Left renal cortex interstitium (tissue), 4 donors: ENCODE measurements at places on chromosomes 12 and 14.

- no peak for DNase-seq
Observed at GRCh38 chr12:9043766-9044165, 54.4 kb downstream of the KLRG1 start.

GRCh38 chr12:32482226-32482625, 82.9 kb downstream of the FGD4 start:
- no peak for DNase-seq

DNA sequence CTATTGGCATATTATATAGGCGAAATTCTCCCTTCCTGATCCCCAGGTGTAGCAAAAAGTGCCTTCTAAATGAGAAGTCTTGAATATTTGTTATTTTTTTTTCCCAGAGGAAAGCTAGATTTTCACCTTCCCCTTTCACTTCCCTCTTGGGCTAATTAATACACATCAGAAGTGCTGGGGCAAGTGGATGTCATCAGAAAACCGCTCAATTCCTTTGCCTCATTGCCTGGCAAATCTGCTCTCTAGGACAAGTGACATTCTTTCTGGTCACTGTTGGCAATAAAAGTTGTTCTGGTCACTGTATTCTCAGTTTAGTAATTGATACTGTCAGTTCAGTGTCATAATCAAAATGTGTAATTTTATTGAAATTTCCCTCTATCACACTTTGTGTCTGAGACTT, 174.5 kb downstream of the ETNK1 start:
- no peak for DNase-seq

DNA sequence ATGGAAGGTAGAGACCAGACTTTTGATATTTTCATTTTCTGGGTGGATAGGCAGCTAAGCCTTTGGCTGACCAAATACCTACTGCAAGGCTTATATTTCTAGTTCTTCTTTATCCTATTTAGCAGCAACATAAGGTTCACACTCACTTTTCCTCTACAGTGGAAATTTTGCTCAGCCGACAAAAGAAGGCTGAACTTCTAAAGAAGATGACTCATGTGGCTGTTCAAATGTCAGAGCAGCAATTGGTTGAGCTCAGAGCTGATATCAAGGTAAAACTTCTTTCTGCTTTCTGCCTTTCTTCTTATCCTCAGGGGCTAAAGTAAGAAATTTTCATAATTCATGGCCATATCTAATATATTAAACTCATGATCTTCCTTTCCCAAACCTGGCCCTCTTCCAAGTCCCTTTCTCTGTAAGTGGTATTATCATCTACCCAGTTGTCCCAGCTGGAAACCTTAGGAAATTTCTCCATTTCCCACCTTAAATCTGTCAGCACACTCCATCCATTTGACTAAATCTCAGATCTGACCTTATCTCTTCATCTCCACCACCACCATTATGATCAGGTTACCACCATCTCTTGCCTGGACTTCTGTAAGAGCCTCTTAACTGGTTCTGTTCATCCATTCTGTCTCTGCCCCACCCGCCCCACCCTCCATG, 19.8 kb upstream of the KCNH3 start:
- no peak for DNase-seq

DNA sequence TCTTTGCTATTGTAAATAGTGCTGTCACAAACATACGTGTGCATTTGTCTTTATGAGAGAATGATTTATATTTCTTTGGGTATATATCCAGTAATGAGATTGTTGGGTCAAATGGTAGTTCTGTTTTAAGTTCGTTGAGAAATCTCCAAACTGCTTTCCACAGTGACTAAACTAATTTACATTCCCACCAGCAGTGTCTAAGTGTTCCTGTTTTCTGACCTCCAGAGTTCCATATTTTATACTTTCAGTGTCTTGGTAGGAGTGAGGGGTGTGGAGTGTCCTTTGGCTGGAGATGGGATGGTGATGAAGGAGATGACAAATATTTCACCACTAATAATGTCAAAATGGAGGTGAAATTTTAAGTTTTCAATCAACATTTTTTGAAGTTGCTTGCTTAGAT, 86.4 kb downstream of the DACT1 start:
- no peak for DNase-seq

DNA sequence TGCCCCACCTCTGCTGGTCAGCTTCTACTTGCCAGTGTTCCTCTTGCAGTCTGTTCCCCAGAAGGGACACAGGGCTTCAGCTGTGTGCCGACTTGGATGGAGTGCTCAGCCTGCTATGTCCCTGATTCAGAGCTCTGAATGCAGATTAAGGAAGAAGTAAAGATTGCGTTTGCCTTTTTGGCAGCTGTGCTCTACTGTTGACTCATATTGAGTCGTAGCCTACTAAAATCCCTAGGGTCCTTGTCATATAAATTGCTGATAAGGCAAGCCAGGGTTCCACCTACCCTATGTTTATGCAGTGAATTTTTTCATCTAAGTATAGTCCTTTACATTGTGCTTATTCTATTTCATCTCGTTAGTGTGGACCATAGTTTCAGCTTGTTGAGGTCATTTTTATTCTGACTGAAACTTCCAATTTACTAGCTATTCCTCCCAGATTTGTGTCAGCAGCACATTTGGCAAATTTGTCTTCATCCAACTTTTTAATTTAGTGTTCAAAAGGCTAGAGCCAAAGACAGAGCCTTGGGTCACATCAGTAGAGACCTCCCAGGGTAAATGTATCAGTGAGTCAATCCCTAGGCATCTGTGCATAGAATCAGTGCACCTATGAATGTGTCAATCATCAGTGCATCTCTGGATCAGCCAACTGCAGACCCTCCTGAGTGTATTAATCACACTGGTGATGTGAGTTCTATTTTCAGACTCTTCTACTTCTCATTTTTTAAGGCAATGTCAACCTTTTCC, 31.9 kb downstream of the CACNA1C start:
- no peak for DNase-seq

- DNase-seq = peak; percentile 65
Observed at GRCh38 chr14:68140076-68140741, 320.6 kb downstream of the RAD51B start.

DNA sequence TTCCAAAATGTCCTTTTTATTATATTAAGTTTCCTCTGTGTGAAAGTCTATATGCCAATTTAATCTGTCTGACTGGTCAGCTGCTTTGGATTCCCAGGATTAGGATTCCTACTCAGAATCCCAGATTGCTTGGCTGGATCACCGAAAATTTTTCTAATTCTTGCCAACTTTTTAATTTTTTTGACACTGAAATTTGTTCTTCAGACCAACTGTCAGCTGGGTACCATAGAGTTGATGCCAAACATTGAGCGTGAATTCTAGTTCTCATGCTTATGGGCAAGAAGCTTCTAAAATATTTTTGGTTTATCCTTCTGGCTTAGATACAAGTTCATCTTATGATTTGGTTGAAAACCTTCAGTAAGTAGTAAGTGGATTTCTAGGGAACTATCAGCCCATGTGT, 1611.4 kb upstream of the FLRT2 start:
- DNase-seq = no peak

- no peak for DNase-seq
Observed at GRCh38 chr12:21538061-21538653, 12.1 kb downstream of the SPX start.

GRCh38 chr12:53056296-53056695, 6.4 kb downstream of the TNS2 start:
- DNase-seq = no peak

DNA sequence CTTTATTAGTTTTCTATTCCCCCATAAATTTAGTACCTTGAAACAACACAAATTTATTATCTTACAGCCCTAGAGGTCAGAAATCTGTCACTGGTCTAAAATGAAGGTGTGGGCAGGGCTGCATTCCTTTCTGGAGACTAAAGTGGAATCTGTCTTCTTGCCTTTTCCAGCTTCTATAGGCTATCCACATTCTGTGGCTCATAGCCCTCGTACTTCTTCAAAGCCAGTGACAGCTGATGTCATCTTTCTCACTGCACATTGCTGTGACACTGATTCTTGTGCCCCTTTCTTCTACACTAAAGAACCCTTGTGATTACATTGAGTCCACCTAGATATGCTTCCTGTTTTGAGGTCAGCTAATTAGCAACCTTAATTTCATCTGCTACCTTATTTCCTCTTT, 23.2 kb upstream of the DCN start:
- no peak for DNase-seq

DNA sequence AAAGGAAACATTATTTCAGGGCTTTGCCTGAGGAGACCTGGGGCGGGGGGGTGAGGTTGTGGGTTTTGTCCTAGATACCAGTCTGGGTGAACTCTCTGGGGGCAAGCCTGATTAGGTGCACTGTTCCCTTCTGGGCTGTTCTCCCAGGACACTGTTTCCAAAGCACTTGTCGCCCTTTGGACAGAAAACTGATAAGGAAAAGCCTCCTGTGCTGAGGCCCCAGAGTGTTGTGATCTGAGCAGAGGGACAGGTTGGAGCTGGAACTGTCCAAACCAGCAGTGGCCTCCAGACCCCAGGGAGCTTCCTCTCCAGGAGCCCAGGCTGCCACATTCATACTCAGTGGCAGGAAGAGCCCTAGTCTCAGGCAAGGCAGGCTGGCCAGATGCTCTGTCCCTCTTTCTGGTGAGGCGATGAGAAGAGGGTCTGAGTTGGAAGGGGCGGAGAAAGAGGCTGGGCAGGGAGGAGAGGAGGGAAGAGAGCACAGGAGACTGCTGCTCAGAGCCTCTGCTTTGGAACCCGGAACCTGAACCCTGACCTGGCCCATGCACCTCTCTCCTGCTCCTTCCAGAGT, 1.9 kb downstream of the GALNT16 start:
- DNase-seq = no peak

- no peak for DNase-seq
Observed at GRCh38 chr14:101972126-101972866, 7.9 kb downstream of the DYNC1H1 start.

GRCh38 chr14:96876747-96877146, 79.6 kb downstream of the VRK1 start:
- DNase-seq = no peak

DNA sequence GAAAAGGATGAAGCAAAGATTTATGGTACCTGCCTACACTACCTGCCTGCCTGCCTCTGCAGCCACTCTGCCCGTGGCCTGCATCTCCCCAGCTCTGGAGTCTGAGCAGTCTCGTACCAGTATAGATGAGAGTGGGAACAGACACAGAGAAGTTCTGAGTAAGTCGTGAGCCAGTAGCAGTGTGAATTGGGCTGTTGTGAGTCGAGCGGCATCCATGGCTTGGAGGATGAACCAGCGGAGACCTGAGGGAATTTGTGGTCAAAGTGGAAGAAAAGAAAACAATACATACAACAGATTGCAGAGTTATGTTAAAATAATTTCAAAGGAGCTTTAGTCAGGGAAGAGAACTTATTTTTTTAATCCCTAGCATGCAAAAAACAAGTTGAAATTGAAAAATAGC, 25.3 kb downstream of the C2CD5 start:
- DNase-seq = no peak

GRCh38 chr12:100381379-100381778, 24.5 kb downstream of the SLC17A8 start:
- DNase-seq = no peak

GRCh38 chr12:88580051-88580871, at the start of gene KITLG:
Gene KITLG (minus strand): TSS chr12:88580471. CDS start chr12:88580278, 193 bp downstream.
- DNase-seq = peak; percentile 69

- DNase-seq = no peak
Observed at GRCh38 chr14:61187196-61187905, 93.8 kb downstream of the TMEM30B start.

DNA sequence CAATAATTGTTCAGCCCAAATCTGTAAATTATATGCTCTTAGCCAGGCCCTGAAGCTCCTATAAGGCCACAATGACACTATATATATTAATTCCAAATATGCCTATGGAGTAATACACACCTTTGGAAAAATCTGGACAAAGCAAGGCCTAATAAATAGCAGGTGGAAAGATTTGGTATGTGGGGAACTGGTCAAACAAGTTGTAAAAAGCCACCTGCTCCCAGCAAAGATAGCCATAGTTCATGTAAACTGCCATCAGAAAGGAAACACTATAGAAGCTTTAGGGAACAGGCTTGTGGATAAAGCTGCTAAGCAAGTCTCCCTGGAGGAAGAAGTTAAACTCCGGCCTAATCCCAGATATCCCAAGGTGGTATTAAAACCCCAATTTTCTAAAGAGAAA, 29.7 kb downstream of the PRMT8 start:
- no peak for DNase-seq

DNA sequence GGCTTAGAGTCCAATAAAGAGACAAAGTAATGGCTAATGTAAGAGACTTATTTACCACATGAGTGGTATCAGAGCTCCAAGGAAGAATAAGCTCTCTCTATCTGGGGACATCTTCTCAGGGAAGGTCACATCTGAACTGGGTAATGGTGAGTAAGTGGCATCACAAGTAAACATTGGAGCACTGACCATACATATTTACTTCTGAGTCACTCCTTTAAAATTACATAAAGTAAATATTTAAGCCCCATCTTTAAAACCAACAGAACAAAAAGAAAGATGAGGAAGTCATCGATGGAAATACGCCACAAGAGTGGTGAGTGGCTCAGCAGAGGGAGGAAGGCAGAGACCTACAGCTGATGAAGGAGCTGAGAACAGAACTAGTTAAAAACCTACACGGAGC, 159.9 kb downstream of the DUSP6 start:
- no peak for DNase-seq

DNA sequence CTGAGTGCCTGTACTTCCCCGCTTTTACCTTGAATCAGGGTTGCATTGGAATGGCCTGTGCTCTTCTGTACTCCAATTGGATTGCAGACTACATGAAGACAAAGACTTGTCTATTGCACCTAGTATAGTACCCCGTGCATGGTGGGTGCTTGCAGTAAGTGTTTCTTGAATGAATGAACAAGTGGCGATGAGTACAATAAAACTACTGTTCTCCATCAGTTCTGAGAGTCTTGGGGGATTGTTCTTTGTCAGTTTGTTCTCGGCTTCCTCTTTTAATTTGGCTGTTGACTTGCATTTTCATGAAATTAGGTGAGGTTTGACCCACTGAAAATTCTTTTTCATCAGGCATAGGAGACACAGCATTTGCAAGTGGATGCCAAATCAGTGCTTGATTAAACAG, 34.1 kb downstream of the ERH start:
- DNase-seq = no peak

GRCh38 chr12:28908646-28909045, 240.4 kb upstream of the FAR2 start:
- DNase-seq = no peak

GRCh38 chr12:69519871-69520270, 49.7 kb downstream of the FRS2 start:
- DNase-seq = no peak

- peak; percentile 57 for DNase-seq
Observed at GRCh38 chr12:77925536-77926108, 94.9 kb downstream of the NAV3 start.

DNA sequence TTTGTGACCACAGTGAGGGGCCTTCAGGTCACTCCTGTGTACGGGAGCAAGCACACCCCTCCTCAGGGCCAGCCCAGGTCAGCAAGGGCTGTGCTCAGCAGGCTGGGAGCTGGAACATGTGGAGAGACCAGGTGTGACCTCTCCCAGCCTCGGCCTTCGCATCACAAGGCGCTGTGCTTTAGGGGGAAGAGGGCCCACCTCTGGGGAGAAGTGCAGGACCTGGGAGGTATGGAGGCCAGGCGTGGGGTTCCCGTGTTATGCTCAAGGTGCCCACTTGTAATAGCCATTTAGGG, 194.6 kb upstream of the PRMT8 start:
- no peak for DNase-seq

- no peak for DNase-seq
Observed at GRCh38 chr14:24092110-24092504, 2.0 kb upstream of the PCK2 start.
